ENCODE measurements at places on chromosomes 3 and 15. TPM values are rescaled to one million over a fixed set of nuclear protein-coding genes. Genes with fewer than 3 reads are reported as not detected.

FANCD2OS gene
- total RNA-seq, result not detected

XIRP1 gene
- total RNA-seq, result not detected

A4GNT gene
- not detected for total RNA-seq

IQCH gene
- total RNA-seq, result 0.66 TPM

ZCWPW2 gene
- total RNA-seq, result 0.48 TPM

PRR20G gene
- total RNA-seq, result not detected

FGF12 gene
- not detected for total RNA-seq

PYDC2 gene
- not detected for total RNA-seq

PIGB gene
- total RNA-seq, result 19.6 TPM

PIERCE2 gene
- not detected for total RNA-seq

C3orf70 gene
- not detected for total RNA-seq
